ENCODE measurements at places on chromosomes 6 and 20.

GRCh38 chr6:28081486-28081751 is 1.1 kb downstream of the ZNF165 start:
- no peak for DNase-seq

DNA sequence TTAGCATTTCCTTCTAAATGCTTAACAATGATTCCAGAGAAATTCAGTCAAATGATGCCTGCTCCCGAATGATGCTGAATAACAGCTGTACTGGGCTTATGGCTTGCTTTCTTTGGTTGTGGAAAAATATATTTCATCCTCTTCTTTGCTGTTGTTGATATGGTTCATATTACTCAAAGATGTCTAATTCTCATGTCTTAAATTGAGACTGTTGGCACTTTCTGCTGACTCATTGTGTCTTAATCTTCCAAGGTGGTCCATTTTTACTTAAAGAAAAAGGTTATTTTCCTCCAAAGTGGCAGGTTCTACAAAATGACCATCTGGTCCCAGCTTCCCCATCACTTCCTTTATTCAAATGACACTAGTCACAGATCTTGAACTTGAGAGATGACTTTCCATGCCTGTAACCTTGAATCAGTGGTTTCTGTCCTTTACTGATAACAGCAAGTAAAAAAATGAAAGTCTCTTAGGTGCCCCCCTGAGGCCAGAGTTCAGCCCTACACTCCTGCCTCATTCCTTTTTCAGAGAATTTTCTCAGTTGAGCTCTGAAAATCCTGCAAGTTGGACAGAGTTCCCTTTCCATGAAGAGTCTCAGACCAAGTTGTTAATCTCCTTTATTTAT is 6.9 kb downstream of the SNAP25 start:
- no peak for DNase-seq

- DNase-seq = peak; percentile 31
Measured at GRCh38 chr20:36384022-36384619, 78.0 kb downstream of the DLGAP4 start.

GRCh38 chr6:10384610-10385523 is 30.0 kb downstream of the TFAP2A start:
- DNase-seq = no peak

DNA sequence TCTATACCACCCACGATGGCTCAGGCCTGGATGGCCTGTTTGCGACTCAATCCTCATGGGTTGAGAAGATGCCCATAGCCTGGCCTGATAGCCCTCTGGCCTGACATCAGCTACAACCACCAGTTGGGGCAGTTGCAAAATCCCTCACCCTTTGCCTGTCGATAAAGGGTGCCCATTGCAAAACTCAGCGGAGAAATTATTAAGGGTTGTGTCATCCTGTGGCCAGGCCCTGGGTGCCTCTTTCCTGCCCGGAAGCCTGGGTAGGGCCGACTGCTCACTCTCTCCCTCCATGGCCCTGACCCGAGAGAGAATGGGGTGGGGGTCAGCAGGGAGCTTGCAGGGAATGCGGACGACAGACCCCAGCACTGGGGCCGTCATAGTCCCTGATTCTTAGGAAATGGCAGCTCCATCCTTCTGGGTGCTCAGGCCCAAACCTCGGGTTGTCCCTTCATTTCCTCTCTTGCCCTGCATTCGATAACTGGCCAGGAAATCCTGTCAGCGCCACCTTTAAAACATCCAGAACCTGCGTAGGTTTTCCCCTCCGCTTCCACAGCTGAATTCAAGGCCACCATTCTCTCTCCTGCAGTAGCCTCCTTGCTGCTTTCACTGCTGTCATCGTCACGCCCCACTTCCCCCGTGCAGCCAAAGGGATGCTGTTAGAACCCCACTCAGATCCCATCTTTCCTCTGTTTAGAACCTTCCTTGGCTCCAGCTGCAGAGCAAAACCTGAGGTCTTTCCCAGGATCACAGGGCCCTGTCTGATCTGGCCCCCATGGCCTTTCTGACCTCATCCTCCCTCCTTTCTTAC is 31.1 kb downstream of the CEBPB start:
- no peak for DNase-seq

- DNase-seq = no peak
Measured at GRCh38 chr20:54368570-54368969, 106.8 kb upstream of the DOK5 start.

DNA sequence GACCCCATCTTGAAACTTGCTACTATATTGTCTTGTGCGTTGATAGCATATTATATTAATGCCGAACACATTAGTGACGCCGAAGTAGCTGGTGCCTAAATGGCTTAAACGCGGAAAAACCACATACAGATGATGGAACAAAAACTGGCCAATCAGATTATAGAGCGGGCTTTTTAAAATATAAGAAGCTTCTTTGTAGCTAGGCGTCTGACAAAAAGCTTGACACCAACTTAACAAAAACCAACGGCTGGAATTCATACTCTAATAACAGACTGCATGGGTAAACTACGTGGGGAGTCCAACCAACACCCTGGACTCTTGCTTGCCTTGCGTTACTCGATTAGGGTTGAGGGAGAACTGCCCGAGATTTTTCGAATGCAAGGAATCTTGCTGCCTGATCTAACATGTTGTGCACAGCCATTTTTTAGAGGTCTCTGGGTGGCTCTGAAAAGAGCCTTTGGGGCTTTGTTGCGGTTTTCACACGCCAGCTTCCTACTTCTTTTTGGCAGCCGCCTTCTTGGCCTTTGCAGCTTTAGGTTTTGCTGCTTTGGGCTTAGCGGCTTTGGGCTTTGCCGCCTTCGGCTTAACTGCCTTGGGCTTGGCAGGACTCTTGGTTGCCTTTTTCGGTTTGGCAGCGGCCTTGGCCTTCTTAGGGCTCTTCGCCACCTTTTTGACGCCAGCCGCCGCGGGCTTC is 45.7 kb downstream of the OR2B2 start:
- no peak for DNase-seq

GRCh38 chr6:127497410-127497809 is 21.7 kb downstream of the MTCL3 start:
- no peak for DNase-seq
